COLO829 (cell line): ENCODE measurements at places on chromosomes 3 and 15.
A peak's percentile ranks its signal among the peaks of the same experiment; 100 is the strongest.

DNA sequence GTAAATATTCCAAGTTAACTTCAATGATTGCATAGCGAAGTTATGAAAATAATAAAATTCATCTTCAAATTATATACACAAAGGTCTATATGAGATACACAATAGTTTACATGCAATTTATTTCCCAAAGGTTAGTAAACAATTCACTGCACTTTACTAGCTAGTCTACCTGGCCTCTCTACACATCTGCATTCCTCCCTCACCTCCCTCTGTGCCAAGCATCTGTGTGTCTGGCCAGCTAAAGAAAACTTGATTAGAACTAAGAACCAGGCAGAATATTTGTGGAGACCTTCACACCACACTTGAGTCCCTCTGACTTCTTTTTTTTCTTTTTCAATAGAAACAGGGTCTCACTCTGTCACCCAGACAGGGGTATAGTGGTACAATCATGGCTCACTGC is 61.4 kb downstream of the LRRFIP2 start:
- DNase-seq = no peak

DNA sequence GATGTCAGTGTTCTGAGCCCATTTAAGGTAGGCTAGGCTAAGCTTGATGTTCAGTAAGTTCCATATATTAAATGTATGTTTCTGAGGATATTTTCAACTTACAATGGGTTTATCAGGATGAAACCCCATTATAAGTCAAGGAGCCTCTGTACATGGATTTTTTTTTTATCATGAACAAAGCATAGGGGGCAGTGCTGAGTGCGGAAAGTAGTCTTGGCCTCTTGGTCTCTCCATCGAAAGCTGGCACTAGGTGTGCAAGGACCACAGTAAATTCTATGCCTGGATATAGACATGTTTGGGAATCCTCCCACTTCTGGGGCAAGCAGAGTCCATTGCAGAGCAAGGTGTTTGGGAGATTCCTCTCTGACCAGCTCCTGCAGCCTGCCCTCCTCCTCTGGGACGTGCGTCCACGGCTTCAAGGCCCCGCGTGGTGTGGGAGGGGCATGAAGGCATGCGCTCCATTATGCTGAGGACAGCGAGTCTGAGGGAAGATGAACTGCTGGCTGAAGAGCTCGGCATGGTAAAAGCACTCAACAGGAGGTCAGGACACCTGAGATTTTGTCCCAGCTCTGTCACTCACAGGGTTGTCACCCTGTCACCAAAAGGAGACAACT is 122.9 kb upstream of the LIPC start:
- DNase-seq = no peak

DNA sequence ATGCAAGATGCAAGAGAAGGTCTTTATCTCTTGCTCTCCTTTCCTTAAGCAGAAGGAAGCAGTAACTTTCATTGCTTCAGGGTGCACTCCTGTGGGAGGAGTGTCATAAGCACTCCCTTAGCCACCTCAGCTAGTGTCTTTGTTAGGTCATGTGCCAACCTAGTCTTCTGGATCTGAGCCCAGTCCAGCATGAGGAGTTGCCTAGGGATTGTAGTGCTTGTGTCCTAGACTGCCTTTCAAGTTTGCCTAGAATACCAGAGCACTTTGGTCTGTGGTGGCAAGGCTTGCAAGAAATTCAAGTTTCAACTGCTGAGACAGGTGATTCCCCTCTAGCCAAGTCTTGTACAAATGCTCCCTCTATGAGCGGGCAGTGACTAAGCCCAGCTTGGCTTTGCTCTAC is 633.6 kb downstream of the ZNF385D start:
- no peak for DNase-seq

DNA sequence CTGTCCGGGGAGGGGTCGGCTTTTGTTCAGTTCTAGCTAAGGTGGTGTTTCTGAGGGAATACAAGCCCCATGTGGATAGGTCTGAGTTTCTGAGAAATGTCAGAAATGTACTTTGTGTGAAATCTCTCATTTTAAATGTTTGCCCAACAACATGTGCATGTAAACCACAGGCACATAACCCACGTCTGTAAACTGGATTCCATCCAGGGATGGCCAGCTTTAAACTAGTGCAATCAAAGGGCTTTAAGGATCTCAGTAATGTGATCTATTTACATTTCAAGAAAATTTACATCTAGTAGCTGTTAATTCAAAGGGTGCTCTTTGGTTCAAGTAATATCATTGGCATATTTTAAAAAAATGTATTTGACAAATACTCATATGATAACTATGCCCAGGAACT is 52.0 kb downstream of the POLR2M start:
- DNase-seq = no peak

DNA sequence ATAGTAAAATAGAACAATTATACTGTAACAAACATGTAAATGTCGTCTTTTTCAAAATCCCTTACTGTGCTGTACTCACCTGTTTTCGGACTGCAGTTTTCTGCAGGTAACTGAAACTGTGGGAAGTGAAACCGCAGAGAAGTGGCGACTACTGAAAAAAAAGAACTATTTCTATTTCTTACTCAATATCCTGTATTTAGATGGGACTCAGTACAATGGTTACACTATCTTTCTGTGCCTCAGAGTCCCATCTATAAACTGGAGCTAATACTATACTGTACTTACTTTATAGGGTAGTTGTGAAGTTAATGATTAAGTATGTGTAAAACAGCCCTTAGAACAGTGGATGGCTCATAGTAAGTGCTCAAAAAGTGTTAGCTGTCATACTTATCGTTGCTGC is 14.3 kb upstream of the P2RY12 start:
- no peak for DNase-seq

DNA sequence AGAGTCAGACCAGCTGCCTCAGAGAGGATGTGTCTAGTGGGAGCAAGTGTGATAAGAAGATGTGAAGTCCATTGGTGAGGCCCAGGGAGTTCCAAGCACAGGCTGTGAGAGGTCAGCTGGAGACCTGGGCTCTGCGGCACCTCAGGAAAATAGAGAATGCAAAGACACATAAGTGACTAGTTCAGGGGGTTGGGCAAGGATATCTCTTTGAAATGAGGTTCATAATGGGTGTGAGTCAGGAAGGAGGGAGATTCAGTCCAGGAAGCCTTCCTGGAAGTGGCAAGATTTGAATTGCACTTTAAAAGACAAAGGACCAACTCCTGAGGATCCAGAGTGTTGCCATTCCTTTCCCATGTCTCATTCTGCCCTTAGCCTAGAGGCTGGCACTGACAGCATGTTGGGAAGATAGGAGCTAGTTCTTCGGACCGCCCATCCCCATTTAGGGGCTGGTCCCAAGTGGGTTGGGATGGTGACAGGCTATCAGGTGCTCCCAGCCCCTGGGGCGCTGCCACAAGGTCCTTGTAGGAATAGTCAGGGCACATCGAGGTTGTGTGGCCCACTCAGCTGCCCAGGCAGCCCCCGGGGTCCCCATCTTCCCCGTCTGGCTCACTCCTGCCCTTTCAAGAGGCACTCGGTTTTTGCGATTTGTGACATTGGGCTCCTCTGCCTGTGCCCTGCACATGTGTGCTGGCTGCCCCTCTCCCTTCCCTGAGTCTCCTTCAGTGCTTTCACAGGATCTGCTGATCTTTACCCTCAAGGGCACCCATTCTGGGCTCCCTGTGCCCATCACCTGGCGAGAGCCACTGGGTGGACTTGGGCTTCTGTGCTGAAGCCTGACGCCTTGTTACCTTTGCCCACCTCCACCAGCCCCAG is 23.7 kb downstream of the ESYT3 start:
- no peak for DNase-seq

GRCh38 chr3:10251006-10251405 is 2.7 kb downstream of the TATDN2 start:
- DNase-seq = no peak

DNA sequence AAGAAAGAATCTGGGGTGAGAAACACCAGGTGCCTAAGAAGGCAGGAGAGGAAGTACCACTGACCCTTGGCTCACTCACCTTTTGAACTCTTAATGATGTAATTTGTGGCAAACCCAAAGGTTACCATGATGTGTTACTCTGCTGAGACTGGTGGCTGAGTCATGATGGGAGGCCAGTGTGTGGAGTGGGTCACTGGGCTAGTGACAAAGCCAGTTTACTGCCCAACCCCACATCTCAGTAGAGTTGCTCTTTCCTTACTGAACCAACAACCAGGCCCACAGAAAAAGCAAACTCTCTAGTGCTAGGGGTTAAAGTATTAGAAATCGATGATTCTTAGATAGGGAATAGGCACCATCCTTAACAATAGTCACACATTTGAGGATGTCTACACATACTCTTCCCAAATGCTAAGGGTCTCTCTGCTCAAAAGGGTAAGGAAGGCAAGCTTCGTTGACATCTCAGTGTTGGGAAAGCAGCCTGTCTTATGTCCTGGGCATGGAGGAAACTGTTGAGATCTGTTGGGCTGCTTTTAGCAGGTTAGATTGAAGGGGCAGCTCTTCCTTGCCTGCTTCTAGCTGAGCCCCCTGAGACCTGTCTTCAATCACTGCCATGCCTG is 3.1 kb downstream of the RBP2 start:
- DNase-seq = no peak

DNA sequence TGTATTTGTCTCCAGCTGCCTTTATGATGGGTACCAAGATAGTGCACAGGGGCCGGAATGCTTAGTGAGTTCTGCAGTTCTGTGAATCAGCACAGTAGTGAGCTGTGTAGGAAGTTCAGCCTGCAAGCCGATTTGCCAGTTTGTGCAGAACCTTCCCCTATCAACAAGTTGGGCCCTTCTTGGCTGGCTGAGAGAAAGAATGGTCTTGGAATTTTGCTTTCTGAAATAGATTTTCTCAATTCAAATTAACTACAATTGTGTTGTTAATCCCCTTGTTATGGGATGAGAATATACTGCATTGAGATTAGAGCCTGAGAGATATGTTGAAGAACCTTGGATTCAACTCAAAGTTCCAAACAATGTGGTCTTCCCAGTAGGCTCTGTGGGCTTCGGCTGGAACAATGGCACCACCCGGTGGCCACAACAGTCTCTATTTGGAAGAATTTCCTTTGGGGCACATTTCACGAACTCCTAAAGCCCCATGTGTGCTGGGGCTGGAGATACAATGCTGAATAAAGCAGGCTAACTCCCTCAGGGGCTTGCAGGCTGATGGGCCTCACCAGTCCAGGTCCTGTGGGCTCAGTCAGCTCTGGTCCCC is 59.1 kb downstream of the TRIM42 start:
- peak; percentile 41 for DNase-seq

DNA sequence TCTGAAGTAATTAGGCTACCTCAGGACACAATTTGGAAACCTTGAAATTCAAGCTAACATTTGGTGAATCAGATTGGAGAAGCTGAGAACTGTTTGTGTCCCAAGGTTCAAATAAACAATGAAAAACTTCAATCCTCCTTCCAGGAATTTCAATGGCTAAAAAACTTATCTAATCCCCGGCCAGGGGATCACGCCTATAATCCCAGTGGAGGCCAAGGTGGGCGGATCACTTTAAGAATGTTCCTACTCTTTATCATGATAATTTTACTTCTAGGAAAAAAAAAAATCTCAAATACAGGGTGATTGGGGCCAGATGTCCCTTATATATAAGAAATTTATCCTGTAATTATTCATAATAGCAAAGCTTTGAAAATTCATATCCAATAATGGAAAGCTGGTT is 139.0 kb downstream of the CPNE4 start:
- no peak for DNase-seq

DNA sequence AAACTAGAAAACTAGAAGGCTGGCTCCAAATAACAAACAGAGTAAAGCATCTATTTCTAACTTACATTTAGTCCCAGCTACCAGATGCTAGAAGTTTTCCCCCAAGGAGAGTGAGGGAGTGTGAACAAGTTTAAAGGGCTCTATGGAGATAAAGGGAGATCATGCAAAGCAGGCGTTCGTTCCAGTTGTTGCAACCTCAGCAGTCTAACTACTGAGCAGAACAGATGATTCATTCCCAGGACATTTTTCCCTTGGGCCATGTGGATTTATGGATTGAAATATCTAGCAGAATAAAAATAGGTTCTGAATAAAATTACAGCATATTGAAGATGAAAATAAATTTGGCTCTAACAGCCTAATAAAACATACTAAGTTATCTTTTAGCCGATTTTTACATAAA is 154.8 kb upstream of the TTC14 start:
- peak; percentile 13 for DNase-seq

DNA sequence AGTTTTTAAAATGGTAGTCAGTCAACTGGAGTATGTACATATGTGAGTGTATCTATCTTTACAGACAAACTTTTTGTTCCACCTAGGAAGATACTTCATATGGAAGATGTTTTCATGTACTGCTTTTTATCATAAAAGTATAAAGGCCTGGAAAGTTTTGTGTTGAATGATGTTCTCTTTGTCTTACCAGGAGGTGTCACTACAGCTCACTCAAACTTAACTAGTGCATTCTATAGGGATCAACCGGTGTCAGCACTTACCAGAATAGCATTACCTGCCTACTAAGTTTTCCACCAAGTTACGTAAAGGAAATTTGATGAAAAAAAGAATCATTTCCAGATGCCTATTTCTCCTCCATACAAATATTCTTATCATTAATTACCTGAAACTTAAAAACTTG is 522.6 kb upstream of the SEMA6D start:
- DNase-seq = peak; percentile 16

DNA sequence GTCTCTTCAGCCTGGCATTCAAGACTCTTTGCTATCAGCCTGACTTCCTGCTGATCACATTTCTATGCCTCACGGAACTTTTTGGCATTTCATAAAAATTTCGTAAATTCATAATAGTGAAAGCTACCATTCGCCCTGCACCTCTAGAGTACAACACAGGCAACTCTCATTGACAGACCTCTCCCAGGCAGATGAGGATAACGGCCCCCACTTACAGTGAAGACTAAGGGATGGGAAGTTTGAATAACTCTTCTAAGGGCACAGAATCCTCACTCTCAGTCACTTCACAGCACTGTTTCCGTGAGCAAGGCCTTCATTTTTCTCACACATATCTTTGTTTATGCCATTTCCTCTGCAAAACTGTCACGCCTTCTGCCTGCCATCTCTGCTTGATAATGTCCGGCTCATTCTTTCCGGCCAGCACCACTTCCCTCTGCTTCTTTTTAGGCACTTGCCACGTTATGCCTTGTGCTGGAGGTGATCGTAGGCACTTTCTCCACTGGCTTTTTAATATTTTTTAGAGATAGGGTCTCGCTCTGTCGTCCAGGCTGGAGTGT is 224.1 kb upstream of the HES1 start:
- DNase-seq = no peak

DNA sequence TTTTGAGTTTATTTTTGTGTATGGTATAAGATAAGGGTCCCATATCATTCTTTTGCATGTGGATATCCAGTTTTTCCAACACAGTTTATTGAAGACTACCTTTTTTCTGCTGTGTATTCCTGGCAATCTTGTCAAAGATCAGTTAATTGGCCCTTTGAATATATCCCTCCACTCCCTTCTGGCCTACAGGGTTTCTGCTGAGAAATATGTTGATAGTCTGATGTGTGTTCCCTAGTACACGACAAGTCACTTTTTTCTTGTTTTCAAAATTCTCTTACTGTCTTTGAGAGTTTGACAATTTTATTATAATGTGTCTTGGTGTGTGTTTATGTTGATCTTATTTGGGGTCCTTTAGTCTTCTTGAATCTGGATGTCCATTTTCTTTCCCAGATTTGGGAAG is 129.2 kb downstream of the ISL2 start:
- no peak for DNase-seq
